EH (cell line): ENCODE measurements at places on chromosomes 4 and X.
A peak's percentile ranks its signal among the peaks of the same experiment; 100 is the strongest.

GRCh38 chr4:8533274-8533865 is 46.8 kb upstream of the GPR78 start:
- DNase-seq, result no peak

- no peak for DNase-seq
Observed at GRCh38 chrX:34584781-34585180, 72.3 kb downstream of the TMEM47 start.

DNA sequence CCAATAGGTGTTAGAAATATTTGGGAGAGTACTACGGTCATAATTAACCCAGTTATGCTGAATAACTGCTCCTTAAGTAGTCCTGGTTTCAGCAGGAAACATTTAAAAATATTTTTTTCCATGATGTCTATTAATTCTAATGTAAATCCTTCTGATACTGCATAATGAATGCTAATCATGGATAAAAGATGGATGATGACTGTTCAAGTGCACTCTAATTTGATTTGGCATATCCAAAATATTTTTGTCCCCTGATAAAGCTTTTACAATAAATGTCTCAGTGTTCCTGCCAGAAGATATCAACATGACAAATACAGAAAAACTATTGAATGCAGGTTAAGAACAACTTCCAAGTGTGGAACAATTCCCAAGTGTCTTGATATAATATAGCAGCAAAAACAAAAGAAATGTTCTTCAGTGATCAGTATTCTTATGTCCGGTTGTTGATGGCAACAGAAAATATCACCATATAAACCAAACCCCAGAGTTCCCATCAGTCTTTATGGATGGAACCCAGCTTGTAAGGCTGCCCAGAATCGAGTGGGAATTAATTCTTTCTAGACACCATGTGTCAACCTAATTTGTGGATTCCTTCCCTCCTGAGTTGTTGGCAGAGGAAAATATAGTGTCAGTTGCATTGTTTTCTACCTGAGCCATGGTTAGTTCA is 205.4 kb upstream of the GK2 start:
- no peak for DNase-seq

- DNase-seq, result peak; percentile 42
Observed at GRCh38 chr4:146338512-146338911, 124.2 kb downstream of the REELD1 start.

DNA sequence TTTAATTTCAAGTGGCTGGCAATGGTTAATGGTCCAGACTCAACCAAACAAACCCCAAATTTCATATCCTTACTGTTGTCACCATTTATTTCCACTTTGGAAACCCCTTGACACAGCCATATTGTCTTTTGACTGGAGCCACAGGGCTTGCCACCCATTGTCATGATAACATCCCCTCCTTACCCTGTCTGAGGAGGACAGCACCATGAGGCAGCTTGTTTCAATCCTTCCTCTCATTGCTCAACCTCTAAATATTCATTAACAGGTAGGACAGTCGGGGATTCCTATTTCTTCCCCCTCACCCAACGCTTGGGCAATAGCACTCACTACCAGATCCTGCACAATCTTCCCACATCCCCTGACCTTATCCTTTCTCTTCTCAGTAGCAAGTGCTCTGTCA is 92.1 kb downstream of the CEP135 start:
- DNase-seq, result no peak
